Right ventricle myocardium superior (tissue), 1 donor: ENCODE measurements at places on chromosomes 5 and 9. TPM values are rescaled to one million over a fixed set of nuclear protein-coding genes. Genes with fewer than 3 reads are reported as not detected.

GRCh38 chr9:13845460-13845859 lies 468.5 kb downstream of the NFIB start:
- no peak for DNase-seq

GRCh38 chr5:173859408-173860159 lies 28.6 kb upstream of the CPEB4 start:
- no peak for DNase-seq

RNF183 gene
- total RNA-seq, result not detected

CDH6 gene
- 3.1 TPM for total RNA-seq

FGF10 gene
- total RNA-seq, result 1.6 TPM
